ENCODE measurements at places on chromosomes 5 and 9.

DNA sequence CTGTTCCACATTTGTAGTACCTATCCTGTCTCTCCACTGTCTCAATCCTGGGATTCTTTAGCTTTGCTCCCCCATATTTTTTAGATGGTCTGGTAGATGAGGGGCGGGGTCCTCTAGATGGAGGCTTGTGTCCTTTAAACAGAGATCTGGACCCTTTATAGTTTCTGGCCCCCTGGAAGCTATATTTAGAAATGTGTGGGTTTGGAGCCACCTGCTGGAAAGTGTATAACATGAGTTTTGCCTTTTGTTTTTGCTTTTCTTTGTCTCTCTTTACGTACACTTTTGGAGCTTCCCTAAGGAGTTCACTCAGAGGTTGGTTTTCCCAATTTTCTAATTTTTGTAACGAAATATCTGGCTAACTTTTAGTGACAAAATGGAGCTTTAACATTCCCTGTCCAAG lies 110.7 kb downstream of the CFAP95 start:
- DNase-seq = no peak

- no peak for DNase-seq
These were observed 253.4 kb downstream of the TRPM3 start for GRCh38 chr9:70868041-70868440.

DNA sequence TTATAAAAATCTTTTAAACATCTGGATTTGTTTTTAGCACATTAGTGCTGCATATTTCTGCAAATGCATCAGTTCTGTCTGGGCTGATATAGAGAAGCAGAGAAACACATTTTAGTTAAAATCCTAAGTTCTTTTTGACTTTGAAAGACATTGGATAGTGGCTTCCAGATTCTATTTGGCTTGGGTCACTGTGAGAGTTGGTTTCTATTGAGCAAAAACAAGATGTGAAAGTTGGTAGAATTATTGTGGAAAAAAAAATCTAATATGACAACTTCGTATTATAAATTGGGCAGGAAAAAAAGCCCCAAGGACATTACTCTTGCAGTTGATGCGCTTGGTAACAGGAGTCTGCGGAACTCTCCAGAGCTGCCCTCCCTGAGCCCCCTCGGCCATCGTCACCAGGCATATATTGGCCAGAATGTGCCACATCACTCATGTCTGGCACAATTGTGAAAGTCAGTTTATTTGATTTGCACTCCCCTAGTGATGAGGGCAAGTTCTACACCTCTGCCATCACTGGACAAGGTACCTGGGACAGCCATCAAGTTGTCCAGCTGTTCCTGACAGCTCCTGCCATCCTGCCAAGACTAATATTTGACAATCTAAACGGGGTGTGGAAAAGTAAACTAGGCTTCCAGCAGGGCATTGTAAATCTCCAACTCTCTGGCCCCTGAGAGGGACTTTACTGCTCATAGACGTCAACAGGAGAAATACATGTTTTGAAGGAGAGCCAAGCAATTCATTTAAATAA lies 334.5 kb downstream of the TENT4A start:
- no peak for DNase-seq

GRCh38 chr9:76045221-76045620 lies 154.7 kb downstream of the PCSK5 start:
- DNase-seq = no peak

DNA sequence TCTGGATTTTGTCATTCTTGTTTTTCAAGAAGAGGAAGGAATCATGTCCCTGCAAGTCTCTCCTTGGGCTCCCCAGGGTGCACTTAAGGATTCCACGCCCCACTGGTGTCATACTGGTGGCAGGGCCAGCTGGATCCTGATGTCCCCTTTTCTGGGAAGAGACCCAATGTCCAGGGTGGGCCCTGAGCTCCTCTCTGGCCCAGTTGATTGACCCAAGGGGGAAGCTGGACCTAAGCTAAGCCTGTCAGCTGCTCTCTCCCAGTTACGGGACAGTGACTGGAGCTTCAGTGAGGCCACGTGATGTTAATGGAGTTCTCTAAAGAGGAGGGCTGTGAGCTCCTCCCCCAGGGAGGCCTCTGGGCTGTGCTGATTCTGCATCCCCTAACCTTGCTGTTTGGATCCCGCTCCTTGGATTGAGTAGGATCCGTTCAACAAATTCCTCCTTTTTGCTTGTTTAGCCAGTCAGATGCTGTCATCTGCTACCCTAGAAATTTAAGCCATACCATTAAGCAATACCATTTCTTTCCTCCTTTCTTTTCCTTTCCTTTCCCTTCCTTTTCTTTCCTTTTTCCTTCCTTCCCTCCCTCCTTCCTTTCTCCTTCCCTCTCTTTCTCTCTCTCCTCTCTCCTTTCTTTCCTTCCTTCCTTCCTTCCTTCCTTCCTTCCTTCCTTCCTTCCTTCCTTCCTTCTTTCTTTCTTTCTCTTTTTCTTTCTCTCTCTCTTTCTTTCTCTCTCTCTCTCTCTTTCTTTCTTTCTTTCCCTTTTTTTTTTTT lies 17.2 kb downstream of the NKX2-5 start:
- no peak for DNase-seq

GRCh38 chr5:122165559-122166078 lies 36.3 kb downstream of the ZNF474 start:
- no peak for DNase-seq

GRCh38 chr5:137200906-137201700 lies 298.0 kb downstream of the SPOCK1 start:
- no peak for DNase-seq

DNA sequence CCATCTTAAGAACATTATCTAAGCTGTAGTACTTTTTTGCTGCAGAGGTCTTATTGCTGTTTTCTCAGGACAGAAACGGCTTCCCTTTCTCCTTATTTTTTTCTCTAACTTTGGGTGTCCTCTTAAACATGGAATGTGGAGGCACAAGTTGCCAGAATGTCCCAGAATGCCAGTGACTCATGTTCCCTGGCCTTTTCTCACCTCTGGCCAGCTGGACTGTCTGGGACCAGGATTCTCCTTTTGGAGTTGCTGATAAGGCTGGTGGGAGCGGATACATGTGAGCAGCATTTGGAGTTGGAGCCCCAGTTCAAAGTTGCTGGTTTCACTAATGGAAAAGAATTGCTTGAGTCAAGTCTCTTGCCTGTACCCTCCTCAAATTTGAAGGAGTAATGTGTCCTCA lies 112.8 kb downstream of the ARHGAP26 start:
- no peak for DNase-seq

DNA sequence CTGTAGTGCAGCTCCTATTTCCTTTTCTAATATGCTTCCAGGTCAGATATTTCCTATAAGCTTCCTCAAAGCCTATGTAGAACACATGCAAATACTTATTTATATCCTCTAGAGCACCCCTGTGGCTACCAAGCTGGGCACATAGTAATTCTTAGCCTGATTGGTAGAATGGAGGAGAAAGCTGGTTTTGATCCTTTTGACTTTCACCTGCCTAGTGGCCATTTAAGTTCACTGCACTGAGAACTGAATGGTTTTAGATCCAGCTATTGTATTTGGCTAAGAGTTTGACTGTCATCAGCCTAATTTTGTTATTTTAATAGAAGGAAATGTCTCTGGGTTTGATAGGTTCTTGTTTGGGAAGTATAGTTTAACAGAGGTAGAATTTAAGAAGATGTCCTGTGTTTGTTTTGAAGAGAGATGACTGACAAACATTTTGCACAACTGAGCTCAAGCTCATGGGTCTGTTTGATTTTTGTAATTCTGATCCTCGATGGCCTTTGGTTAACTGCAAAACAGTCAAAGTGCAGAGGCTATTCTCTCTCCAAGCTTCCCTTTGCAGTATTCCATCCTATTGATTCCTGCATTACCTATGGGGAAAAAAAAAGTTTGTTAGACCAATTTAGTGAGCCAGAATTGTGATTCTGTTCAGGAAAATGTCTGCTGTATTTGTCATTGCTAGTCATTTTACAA lies 85.4 kb downstream of the KCNN2 start:
- no peak for DNase-seq

DNA sequence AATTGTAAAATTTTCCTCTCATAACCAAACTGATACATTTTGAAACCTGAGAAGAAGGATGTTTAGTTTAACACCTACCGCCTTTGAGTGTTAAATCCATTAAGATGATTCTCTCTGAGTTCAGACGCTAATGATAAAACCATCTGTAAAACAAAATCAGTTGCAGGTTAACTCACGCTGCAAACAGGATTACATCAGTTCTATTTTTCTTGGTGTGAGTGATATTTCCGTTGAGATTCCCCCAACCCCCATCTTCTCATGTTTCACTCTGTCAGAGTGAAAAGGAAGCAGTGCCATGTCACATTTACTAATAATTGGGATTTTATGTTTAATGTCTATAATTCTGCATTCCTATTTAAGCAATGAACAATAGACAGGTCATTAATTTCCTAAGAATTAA lies 146.5 kb downstream of the FANCC start:
- DNase-seq = no peak

DNA sequence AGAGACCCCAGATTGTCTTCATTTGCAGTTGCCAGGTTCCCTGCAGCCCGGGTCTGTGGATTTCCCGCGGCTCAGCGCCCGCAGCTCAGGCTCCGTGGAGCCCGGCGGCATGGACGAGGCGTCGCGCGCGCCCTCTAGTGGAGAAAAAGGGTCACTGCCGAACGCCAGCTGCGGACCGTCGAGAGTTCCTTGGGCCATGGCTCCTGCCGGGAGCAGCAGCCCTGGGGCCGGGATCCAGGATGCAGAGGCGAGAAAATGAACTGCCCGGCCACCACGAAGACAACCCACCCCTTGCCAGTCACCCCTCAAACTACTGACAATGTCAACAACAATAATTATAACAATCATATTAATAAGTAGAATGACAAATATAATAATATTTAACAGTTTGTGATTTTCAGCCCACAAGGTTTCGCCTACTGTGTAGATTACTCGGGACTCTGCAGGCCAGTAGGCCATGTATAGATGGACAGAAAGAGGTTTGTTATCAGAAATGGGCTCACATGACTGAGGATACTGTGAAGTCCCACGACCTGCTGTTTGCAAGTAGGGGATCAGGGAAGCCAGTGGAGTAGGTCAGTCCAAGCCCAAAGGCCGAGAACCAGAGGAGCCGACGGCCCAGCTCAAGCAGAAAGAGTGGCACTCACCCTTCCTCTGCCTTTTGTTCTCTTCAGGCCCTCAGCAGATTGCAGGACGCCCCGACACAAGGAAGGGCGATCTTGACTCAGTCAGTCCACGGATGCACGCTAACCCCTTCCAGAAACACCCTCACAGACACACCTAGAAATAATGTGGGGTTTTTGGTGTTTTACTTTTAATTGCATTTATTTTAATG lies 43.1 kb downstream of the BOD1 start:
- DNase-seq = peak; percentile 17

All from GDM1 (cell line).